ENCODE measurements at places on chromosomes 3 and 15. TPM values are rescaled to one million over a fixed set of nuclear protein-coding genes. Genes with fewer than 3 reads are reported as not detected.

DNA sequence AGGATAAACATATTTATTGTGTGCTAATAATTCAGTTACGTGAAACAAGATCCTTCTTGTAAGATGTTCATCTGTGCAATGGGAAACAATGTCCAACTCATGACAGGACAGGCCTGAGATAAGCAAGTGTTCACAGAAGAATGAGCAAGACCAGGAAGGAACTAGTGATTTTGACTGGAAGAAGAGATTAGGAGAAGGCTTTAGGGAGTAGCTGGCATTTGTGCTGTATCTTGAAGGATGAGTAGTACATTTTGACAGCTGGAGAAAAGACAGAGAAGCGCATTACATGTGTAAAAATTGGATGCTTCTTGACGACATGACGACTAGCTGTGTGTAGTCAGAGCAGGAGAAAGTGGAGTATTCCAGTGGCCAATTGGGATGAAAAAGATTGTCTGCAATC lies 48.4 kb downstream of the GBE1 start:
- DNase-seq = no peak

GRCh38 chr3:49351521-49352011 lies 6.6 kb downstream of the GPX1 start:
- no peak for DNase-seq

DNA sequence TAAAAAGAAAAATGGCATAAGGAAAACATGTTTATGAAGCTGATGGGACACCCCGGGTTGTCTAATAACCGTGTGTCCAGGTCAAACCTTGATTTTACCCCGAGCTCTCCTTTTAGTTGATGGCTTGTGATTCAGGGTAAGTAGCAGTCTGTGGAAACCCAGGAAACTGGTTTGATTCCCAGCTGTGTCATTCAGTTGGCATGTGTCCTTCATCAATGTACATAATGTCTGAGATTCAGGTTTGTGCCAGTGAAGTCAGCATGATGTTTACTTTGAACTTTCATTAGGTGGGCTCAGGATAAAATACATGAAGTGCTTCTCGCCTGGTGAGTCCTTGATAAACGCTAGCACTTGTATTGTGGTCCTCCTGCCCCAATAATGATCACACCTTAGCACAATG lies 4.3 kb upstream of the COPG1 start:
- no peak for DNase-seq

GRCh38 chr3:174318181-174318580 lies 541.0 kb upstream of the NAALADL2 start:
- DNase-seq = no peak

DNA sequence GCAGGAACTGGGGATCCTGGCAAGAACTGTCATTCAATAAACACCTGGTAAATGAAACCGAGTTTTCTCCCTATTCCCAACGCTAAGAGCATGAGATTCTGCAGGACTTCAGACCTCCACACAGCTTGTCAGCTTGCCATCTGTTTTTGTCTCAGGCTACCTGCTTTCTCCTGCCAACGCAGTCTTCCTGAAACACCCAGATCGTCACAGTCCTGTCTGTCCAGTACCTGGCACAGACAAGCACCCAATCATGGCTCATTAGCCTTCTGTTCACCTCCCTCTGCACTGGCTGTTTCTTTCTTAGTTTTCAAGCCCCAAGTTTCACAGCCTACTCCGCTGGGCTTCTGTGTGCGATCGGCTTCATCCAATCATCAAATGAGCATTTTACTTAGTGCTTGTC lies 5.0 kb downstream of the SLC12A8 start:
- DNase-seq = peak; percentile 32

- no peak for DNase-seq
These were observed 11.2 kb upstream of the SHC4 start for GRCh38 chr15:48974882-48975281.

- no peak for DNase-seq
These were observed 48.3 kb upstream of the DNAJC13 start for GRCh38 chr3:132368962-132369361.

- DNase-seq = no peak
These were observed 440.9 kb downstream of the FOXP1 start for GRCh38 chr3:71142441-71143161.

DNA sequence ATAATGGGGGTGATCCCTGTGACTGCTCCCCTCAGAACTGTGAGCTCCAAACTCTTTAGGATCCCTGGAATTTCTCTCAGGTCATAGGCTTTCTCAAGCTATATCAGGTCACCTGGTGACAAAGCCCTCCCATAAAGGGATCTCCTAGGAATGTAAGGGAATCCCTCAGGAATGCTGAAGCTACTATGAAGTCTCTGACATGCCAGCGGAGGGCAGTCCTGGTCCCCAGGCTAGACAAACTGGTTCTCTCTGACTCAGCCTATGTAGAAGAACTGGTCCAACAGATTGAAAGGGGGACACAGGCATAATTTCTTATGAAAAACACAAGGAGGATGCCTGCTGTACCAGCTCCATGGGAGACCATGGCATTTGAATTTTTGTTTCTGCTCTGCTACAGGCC lies 6.7 kb downstream of the LPCAT4 start:
- DNase-seq = no peak

DNA sequence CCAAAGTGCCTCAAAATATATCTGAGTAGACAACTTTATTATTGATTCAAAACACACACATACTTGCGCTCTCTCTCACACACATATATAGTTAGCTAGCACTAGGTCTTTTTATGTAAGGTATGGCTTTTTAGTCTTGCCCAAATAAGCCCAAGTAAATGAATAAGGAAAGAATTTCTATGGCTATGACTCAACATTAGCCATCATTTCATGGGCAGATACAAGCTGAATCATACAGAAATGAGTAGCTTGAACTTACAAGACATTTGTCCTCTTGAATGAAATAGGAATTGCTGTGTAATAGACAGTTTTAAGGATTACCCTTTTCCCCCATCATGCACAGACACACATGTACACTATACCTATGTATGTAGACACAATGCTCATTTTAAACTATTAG lies 4.9 kb downstream of the CADPS start:
- DNase-seq = no peak

- no peak for DNase-seq
These were observed 13.8 kb downstream of the SQOR start for GRCh38 chr15:45648521-45649200.

DNA sequence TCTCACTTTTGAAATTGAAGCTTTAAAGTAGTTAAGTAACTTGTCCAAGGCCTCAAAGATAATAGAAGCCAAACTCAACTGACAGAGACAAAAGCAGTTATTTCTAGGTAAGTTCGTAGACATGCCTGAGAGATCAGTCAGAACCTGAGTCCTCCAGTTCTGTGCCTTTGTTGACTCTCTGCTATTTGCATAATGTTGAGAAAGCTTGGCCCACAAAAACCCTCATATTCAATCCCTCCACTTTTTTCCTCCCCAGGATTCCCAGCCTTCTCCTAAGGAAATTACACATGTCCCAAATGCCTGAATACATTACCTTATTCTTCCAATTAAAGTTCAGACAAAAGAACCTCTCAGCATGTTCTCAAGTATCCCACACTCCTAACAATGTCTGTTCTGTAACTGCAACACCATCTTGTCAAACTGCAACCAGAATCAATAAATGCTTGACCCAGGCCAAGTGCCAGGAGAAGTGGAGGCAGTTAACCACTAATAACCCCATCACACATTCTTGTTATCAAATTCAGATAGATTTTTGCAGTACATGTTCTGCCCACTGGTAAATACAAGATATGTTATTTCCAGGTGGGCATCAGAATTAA lies 217.8 kb downstream of the LRRC3B start:
- DNase-seq = no peak

GRCh38 chr3:61820306-61820992 lies 259.1 kb downstream of the PTPRG start:
- no peak for DNase-seq

DNA sequence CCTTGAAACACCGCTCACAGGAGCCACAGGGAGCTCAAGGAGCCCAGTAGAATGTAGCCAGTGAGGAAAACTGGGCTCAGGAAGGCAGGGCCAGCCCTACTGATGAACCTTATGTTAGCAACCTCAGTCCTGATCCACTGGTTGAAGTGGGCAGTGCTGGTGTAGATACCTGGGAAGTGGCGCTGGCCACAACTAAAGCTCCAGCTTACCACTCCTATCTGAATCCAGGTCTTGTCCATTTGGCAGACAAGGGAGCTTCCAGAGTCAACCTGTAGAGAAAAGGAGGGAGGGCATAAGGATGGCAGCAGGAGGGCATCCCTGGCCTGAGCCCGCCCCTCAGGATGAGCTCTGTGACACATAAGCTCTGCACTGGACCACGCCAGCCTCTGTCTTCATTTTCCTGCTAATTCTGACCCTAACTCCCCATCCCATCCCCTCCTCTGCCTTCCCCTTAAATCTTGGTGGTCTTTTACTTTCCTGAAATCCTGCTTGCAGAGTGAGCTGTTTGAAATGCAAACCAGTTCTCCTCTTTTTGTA lies 2.1 kb upstream of the PRSS50 start:
- DNase-seq = peak; percentile 49

- DNase-seq = no peak
These were observed 36.0 kb downstream of the LDHAL6B start for GRCh38 chr15:59242649-59243048.

DNA sequence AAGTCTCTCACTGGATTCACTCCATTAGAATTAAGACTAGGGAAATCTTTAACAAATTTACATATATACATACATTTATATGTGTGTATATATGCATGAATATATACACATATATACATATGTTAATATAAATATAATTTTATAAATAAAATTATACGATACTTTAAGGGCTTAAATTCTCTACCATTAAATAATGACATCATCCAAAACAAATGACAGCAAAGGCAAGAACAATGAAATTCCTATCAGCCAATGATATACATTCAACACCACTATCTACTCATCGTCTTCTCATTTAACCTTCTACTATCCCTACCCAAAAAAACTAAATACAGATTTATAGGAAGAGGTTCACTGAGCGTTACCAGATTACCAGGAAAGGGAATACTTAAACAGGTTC lies 152.0 kb downstream of the VPS13C start:
- DNase-seq = no peak

GRCh38 chr15:57114070-57114469 lies 195.6 kb downstream of the TCF12 start:
- no peak for DNase-seq

GRCh38 chr3:193229851-193230420 lies 11.1 kb upstream of the PLAAT1 start:
- no peak for DNase-seq

GRCh38 chr3:36446276-36446675 lies 66.0 kb downstream of the STAC start:
- DNase-seq = no peak

DNA sequence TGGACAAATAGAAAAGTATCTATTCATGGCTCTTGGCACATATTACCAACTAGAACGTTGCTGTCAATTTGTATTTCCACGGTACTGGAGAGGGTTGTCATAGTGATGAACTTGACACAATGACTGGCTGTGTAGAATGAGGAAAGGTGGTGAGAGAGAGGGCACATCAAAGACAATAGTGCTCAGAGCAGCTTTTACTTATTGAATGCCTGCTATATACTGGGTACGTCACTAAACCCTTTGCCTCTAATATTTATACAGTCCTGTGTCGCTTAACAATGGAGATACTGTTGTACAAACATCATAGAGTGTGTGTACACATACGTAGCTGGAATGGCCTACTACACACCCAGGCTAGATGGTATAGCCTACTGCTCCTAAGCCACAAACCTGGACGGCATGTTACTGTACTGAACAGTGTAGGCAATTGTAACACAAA lies 8.3 kb downstream of the TMPRSS7 start:
- no peak for DNase-seq

GRCh38 chr15:81388436-81388770 lies 14.4 kb upstream of the TMC3 start:
- no peak for DNase-seq

GRCh38 chr3:36211652-36211999 lies 168.7 kb upstream of the STAC start:
- DNase-seq = no peak

- no peak for DNase-seq
These were observed 2.1 kb downstream of the RAB43 start for GRCh38 chr3:129119365-129120100.

GRCh38 chr3:41102053-41102556 lies 97.2 kb upstream of the CTNNB1 start:
- DNase-seq = no peak

GRCh38 chr15:91950631-91951329 lies 97.3 kb downstream of the SLCO3A1 start:
- DNase-seq = no peak

GRCh38 chr3:43704697-43705096 lies 14.0 kb downstream of the ABHD5 start:
- no peak for DNase-seq

DNA sequence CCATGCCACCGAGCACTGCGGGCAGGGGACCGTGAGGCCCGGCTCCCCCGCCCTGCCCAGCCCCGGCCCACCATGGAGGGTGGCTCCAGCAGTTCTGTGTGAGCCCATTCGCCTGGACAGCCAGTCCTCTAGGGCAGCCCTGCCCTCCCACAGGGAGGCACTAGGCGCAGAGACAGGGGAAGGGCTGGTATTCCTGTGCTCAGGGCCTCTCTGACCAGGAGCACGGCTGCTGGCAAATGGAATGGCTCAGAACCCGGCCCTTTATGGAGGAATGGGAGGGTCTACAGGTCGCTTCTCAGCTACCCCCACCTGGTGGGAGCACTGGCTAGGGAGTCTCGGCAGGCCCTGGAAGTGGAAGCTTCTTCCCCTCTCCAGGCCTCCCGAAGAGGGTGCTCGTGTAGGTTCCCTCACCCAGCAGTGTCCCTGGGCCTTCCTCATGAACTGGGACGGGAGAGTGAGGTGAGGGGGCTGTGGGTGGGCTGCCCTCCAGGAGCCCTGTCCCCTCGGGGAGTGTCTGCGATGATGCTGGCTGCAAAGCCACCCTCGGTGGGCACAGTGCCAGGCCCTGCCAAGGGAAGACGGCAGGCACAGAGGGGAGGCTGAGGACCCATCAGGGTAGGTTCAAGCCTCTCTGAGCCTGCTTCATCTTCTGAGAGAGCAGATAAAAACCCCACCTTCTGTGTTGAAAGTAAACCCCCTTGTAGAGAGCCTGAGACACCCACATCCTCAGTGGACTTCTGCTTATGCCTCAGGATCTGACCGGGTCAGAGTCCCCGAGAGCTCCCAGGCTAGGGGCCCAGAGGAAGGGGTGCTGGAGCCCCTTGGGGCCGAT lies 1.5 kb downstream of the MELTF start:
- DNase-seq = peak; percentile 85

DNA sequence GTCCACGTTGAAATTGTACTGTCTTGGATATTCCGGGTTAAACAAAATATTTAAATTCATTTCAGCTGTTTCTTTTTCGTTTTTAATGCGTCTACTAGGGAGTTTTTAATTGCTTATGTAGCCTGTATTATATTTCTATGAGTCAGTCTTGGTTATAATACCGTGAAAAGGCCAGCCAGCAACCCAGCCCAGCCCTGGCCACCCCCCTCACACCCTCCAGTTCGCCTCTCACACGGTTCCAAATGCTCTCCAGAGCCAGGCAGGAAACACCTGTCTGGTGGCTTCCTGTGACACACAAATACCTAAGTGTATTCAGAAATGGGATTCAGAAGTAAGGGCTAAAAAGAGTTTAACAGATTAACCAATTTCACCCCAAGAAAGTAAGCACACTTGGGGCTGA lies 4.4 kb downstream of the SH3BP5 start:
- no peak for DNase-seq

The TTC21A gene
- 5.6 TPM for total RNA-seq

The MEX3B gene
- total RNA-seq = 0.13 TPM

The POMGNT2 gene
- total RNA-seq = 16.5 TPM

The TRA2B gene
- total RNA-seq = 101 TPM

The C2CD4A gene
- 0.10 TPM for total RNA-seq

The APOD gene
- total RNA-seq = 483 TPM

The CLDN11 gene
- 3.4 TPM for total RNA-seq

The PLSCR4 gene
- total RNA-seq = 47.2 TPM

The PLA2G4E gene
- 50.0 TPM for total RNA-seq

The GADL1 gene
- total RNA-seq = not detected

The ERC2 gene
- total RNA-seq = not detected

The ZNF609 gene
- 30.5 TPM for total RNA-seq

The C3orf85 gene
- not detected for total RNA-seq

All from lower leg skin (tissue), 4 donors.